ENCODE measurements at places on chromosomes 6 and 20. TPM values are rescaled to one million over a fixed set of nuclear protein-coding genes. Genes with fewer than 3 reads are reported as not detected.

DNA sequence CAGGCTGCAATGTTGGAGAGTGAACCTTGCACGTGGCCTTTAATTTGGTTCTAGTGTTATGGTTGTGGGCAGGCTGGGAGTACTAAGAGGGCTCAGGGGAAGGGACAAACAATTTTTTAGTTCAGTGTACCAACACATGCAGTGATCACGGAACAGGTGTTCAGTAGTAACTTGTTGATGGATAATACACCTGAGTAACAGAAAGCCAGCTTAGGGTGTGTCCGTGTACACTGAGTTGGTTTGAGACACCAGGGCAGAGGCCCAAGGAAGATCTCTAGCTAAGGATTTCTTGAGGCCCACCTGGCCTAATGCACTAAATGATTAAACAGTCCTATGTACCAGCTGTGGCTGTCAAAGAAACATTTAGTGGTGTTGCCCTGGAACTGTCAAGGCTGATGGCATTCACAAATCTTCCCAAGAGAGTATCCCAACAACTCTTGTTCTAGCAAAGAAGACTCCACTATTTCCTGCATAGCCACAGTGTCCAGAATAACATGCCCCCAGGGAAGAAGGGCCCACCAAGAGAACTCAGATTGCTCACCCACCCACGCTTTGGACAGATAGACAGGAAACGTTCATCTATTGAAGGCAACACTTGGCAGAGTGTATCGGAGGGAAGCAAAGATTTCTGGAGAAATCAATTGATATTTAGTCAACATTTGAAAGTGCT lies 60.0 kb downstream of the CD83 start:
- no peaks in the 10 kb centered on the region for H3K27me3 ChIP-seq
- no peak overlapping the region for H3K4me3 ChIP-seq
- H3K36me3 ChIP-seq: no peaks in the 10 kb centered on the region
- H3K4me1 ChIP-seq: no peaks in the 10 kb centered on the region
- no peak for DNase-seq

- no peaks in the 10 kb centered on the region for H3K4me1 ChIP-seq
- no peak overlapping the region for H3K4me3 ChIP-seq
- no peaks in the 10 kb centered on the region for H3K36me3 ChIP-seq
- no peaks in the 10 kb centered on the region for H3K27me3 ChIP-seq
- H3K27ac ChIP-seq: no peak overlapping the region
- no peak for DNase-seq
These were observed 285.8 kb upstream of the TBX18 start for GRCh38 chr6:85050149-85050548.

DNA sequence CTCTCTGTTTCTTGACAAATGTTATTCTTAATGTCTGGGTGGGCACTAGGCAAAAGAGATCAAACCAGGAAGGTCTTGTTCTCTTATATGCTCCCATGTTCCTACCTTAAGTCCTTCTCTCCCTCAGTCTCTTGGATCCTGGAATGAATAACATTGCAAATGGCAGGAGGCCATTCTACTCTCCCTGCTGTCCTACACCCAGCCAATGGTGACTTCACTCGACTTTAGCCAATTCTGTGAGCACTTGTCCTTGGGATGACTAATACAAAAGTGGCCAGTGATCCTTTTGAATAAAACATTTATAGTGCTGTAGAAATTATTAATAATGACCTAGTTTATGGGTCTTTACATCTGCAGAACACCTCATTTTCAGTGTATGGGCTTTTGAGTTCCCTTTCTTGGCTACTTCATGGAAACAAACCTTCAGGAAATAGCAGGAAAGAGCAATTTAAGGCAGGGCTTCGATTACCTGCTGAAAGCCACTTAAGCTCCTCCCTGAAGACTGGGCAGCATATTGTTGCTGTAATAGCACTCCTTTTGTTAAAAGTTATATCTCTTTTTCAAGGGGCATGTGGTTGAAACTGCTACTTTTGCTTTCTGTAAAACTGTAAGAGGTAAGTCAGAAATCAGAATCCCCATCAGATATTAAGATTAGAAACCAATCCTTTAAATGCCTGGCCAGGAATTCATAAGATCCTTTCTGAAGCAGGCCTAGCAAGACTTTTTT lies 10.5 kb downstream of the OTOR start:
- H3K4me1 ChIP-seq: no peaks in the 10 kb centered on the region
- DNase-seq: no peak
- no peak overlapping the region for H3K4me3 ChIP-seq
- H3K27ac ChIP-seq: no peak overlapping the region

DNA sequence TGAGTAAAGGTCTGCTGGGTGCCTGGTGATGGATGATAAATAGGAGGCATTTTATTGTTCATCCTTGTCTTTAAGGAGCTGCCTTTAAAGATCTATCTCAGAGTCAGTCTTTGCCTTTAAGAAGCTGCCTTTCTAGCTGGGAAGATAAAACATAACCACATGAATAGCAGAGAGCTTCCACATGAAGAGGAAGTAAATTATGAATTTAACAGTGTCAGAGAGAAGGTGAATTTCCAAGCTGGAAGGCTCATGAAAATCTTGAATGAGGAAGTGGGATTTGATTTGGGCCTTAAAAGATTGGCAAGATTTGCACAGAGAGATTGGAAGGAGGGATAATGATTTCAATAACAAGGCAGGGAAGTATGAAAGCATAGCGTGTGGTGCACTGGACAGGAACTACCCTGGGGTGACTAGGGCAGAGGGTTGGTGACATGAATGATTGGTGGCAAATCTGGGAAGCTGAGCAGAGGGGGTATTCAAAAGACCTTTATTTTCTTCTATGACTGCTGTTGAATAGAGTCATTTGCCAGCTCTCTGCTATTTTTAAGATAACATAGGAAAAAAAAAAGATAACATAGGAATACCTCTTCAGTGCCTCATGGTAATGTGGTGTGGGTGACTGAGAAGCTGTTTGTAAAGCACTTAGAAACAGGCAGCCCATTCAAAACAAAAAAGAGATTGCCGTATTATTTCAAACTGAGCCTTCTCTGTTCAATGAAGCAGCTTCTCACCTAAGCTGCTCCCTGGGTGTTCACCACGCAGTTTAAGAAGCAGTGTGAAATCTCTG lies 591.6 kb downstream of the PKHD1 start:
- no peak overlapping the region for H3K4me3 ChIP-seq
- no peak overlapping the region for H3K27ac ChIP-seq
- no peak for DNase-seq

- no peaks in the 10 kb centered on the region for H3K27me3 ChIP-seq
- no peak overlapping the region for H3K4me3 ChIP-seq
- no peaks in the 10 kb centered on the region for H3K36me3 ChIP-seq
These were observed 11.6 kb downstream of the CST3 start for GRCh38 chr20:23626040-23626620.

DNA sequence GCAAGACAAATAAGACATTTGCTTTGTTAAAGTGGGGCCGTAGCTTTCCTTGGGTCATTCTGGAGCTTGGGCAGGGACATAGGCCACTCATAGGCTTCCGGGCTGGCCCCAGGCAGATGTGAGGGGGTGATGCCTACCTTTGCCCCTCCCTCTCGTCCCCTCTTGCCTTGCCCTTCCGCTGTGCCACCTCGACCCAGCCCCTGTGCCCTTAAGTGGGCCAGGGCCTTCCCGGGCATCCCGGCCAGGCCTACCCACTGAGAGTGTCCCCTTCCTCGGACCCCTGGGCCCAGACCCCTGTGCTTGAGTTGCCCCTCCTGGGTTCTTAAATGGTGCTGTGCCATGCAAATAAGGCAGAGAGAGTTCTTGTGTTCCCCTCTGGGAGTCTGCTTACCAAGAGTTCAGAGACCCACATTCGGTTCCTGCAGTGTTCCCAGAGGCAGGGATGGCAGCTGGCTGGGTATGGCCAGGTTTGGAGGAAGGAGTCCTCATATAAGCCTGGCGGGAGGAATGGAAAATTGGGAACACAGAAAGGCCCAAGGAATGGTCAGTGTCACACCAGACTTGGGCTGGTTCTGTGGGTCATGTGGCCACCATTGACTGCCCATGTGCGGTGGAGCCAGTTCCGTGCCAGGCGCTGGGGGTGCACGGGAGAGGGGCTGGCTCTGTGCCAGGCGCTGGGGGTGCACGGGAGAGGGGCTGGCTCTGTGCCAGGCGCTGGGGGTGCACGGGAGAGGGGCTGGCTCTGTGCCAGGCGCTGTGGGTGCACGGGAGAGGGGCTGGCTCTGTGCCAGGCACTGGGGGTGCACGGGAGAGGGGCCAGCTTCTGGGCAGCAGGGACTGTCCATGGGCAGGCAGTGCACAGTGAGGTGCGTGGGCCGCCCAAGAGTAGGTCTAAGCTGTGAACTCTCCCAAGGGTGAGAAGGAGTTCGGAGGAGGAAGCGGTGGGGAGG lies 173.5 kb upstream of the SNX9 start:
- no peaks in the 10 kb centered on the region for H3K27me3 ChIP-seq
- DNase-seq: no peak
- H3K4me3 ChIP-seq: no peak overlapping the region
- H3K27ac ChIP-seq: no peak overlapping the region
- H3K36me3 ChIP-seq: no peaks in the 10 kb centered on the region
- no peaks in the 10 kb centered on the region for H3K4me1 ChIP-seq

DNA sequence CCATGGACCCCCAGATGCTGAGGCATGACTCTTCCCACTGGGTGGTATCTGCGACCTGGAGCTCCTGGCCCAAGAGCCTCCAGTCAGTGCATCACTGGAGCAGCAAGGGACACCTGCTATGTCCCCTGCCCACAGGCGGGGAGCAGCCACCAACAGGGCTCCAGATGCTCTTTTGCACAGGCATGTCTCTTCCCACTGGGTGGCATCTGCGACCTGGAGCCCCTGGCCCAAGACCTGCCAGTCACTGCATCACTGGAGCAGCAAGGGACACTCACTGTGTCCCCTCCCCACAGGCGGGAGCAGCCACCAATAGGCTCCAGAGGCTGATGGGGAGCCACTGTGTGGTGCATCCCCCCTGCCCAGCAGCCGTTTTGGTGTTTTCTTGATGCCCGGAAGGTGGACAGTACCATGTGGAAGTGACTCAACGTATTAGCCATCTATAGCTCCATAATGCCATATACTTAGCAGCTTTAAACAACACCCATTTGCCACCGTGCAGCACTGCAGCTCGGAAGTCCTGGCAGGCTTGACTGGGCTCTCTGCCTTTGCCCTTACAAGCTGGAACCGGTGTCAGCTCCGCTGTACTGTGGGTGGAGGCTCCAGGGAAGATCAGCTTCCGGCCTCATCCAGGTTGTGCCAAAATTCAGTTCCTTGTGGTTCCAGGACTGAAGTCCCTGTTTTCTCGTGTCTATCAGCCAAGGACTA lies 124.9 kb upstream of the CST7 start:
- no peak overlapping the region for H3K4me3 ChIP-seq
- DNase-seq: no peak
- H3K4me1 ChIP-seq: no peaks in the 10 kb centered on the region
- no peaks in the 10 kb centered on the region for H3K36me3 ChIP-seq
- H3K27ac ChIP-seq: no peak overlapping the region

GRCh38 chr20:38350879-38351775 lies 4.8 kb downstream of the LBP start:
- no peaks in the 10 kb centered on the region for H3K27me3 ChIP-seq
- peaks cover 7% of the 10 kb centered on the region for H3K4me1 ChIP-seq
- no peak for DNase-seq
- no peak overlapping the region for H3K4me3 ChIP-seq

- H3K36me3 ChIP-seq: no peaks in the 10 kb centered on the region
- H3K27me3 ChIP-seq: no peaks in the 10 kb centered on the region
- no peak overlapping the region for H3K4me3 ChIP-seq
- no peak for DNase-seq
These were observed 8.7 kb upstream of the PLTP start for GRCh38 chr20:45920462-45921336.

- H3K4me3 ChIP-seq: no peak overlapping the region
- no peak for DNase-seq
- no peaks in the 10 kb centered on the region for H3K4me1 ChIP-seq
These were observed 166.2 kb upstream of the CHD6 start for GRCh38 chr20:41784209-41784958.

DNA sequence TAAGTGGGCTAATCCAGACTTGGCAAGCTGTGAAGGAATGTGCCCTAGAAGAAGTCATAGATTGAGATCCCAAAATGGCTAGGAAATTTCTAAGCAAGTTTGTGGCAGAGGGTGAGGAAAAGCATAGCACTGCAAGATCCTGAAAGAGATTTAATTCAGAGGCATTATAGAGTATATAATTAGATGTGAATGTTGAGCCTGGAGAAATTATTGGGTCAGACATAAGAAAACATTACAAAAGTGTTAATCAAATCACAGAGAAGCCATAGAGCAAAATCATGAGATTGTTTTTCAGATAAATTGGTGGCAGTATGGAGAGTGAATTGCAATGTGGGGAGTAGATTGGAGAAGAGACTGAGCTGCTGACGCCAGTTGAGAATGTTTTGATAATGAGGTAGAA lies 90.0 kb downstream of the CD2AP start:
- no peak overlapping the region for H3K27ac ChIP-seq
- H3K4me1 ChIP-seq: no peaks in the 10 kb centered on the region
- no peak for DNase-seq
- H3K36me3 ChIP-seq: no peaks in the 10 kb centered on the region
- no peaks in the 10 kb centered on the region for H3K27me3 ChIP-seq
- no peak overlapping the region for H3K4me3 ChIP-seq

- no peak for DNase-seq
- no peak overlapping the region for H3K4me3 ChIP-seq
- no peak overlapping the region for H3K27ac ChIP-seq
- H3K4me1 ChIP-seq: no peaks in the 10 kb centered on the region
- no peaks in the 10 kb centered on the region for H3K36me3 ChIP-seq
- no peaks in the 10 kb centered on the region for H3K27me3 ChIP-seq
These were observed 135.9 kb downstream of the OLIG3 start for GRCh38 chr6:137358273-137358672.

GRCh38 chr6:21781128-21781527 lies 187.6 kb downstream of the SOX4 start:
- H3K36me3 ChIP-seq: 0 out of 2 replicates have a peak, but pooled peaks cover 1% of the 10 kb centered on the region
- no peak overlapping the region for H3K27ac ChIP-seq
- peaks cover 9% of the 10 kb centered on the region for H3K4me1 ChIP-seq
- H3K27me3 ChIP-seq: no peaks in the 10 kb centered on the region

GRCh38 chr6:25056130-25056529 lies 120.4 kb upstream of the RIPOR2 start:
- no peak overlapping the region for H3K27ac ChIP-seq
- H3K27me3 ChIP-seq: no peaks in the 10 kb centered on the region
- no peak overlapping the region for H3K4me3 ChIP-seq
- H3K36me3 ChIP-seq: no peaks in the 10 kb centered on the region

GRCh38 chr6:52418606-52419005 lies 1.5 kb upstream of the EFHC1 start:
- H3K4me1 ChIP-seq: no peaks in the 10 kb centered on the region
- H3K27ac ChIP-seq: no peak overlapping the region
- no peaks in the 10 kb centered on the region for H3K36me3 ChIP-seq
- no peak for DNase-seq
- no peaks in the 10 kb centered on the region for H3K27me3 ChIP-seq
- H3K4me3 ChIP-seq: no peak overlapping the region

MYCT1 gene
- 3.3 TPM for total RNA-seq

CALHM4 gene
- not detected for total RNA-seq

CEBPB gene
- total RNA-seq: 24.1 TPM

GNMT gene
- total RNA-seq: 1.8 TPM

CPNE5 gene
- 0.88 TPM for total RNA-seq

DNAH8 gene
- not detected for total RNA-seq

EYS gene
- not detected for total RNA-seq

HEY2 gene
- total RNA-seq: 17.7 TPM

SEL1L2 gene
- total RNA-seq: not detected

CLVS2 gene
- 0.73 TPM for total RNA-seq
